Fibroblast of skin of left biceps (primary cell): ENCODE measurements at places on chromosomes 2 and 18.

DNA sequence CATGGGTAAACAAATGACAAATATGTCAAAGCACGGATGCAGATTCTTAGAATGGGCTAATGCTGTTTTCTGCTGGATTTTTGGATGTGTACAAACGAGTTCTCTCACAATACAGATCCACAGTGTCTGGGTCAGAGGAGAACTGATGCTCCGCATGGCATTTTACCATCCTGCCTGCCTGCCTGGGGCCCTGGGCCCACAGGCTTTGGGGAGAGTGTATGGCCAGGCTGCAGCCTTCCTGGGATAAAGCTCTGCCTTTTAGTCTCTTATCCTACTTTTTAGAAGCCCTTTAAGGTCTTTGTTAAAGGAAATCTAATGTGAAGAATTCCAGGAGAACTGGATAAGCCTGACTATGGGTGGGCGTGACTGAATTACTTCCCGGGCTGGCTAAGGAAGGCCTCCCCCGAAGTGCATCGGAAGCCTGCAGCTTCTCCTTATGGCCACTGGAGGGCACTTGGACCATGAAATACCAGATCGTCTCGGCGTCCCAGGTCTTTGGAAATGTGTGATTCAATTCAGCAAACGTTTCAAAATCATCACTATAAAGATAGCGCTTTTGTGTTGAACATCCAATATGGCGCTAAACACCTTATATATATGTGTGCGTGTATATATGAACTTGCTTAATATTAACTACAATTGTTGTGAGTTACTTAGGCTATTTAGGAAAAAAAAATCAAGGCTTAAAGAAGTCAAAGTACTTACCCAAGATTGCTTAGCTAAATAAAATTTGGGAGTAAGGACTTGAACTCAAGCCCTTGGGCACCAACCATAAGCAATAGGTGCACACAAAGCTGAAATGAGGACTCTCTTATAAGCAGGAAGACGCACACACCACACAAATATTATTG, 15.2 kb upstream of the DNPEP start:
- peak; percentile 71 for DNase-seq

DNA sequence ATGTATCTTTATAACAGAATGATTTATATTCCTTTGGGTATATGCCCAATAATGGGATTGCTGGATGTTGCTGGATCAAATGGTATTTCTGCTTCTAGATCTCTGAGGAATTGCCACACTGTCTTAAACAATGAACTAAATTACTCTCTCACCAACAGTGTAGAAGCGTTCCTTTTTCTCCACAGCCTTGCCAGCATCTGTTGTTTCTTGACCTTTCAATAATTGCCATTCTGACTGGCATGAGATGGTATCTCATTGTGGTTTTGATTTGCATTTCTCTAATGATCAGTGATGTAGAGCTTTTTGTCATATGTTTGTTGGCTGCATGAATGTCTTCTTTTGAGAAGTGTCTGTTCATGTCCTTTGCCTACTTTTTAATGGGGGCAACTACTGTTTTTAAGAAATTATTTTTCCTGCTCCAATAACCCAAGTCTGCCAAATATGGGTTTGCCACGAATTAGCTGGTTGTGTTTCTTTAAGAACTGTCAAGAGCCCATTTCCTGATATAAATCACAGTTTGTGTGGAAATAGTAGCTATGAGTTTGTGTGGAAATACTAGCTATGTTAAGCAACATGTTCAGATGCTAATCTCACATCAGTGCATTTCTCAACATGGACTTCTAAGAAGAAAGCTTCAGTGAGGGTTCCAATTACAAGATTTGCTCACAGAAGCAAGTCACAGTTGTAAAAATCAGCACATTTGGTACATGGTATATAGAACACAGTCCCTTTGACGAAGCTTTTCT, 259.4 kb downstream of the ANAPC1 start:
- DNase-seq: peak; percentile 72

DNA sequence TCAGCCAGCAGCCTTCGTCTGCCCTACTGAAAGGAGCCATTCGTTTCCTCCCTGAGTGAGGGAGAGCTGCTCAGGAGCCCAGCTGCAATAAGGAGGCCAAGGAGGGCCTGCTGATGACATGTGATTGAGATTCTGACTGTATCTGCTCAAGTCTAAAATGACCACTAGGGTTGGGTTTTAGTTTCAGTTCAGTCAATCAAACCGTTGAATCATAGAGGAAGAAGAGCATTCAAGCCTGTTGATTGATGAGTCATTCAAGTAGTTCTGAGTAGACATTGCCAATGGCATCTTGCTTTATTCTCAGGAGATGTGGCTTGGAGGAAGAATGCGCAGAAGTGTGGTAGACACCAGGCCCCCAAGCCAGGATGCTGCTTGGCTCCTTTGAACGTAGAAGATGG, 19.9 kb upstream of the BCL2L11 start:
- no peak for DNase-seq

DNA sequence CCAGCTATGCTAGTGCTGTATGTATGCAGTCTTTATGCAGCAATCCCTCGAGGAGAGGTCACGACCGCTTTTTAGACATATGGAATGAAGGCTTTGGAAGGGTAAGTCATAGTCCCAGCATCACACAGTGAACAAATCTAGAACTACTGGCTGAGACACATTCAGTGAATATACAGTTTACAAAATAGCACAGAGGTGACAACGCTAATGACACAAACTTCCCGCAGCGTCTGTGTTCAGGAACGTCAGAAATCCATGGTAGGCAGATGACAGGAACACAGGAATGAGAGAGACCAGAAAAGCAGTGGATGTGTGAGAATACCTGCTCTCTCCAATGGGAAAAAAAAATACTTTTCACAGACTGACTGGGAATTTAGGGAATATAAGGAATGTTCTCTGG, 29.6 kb downstream of the CABYR start:
- no peak for DNase-seq
